ENCODE measurements at places on chromosomes 1 and 21. TPM values are rescaled to one million over a fixed set of nuclear protein-coding genes. Genes with fewer than 3 reads are reported as not detected.

The GCSAML gene
- total RNA-seq, result 0.20 TPM

DNA sequence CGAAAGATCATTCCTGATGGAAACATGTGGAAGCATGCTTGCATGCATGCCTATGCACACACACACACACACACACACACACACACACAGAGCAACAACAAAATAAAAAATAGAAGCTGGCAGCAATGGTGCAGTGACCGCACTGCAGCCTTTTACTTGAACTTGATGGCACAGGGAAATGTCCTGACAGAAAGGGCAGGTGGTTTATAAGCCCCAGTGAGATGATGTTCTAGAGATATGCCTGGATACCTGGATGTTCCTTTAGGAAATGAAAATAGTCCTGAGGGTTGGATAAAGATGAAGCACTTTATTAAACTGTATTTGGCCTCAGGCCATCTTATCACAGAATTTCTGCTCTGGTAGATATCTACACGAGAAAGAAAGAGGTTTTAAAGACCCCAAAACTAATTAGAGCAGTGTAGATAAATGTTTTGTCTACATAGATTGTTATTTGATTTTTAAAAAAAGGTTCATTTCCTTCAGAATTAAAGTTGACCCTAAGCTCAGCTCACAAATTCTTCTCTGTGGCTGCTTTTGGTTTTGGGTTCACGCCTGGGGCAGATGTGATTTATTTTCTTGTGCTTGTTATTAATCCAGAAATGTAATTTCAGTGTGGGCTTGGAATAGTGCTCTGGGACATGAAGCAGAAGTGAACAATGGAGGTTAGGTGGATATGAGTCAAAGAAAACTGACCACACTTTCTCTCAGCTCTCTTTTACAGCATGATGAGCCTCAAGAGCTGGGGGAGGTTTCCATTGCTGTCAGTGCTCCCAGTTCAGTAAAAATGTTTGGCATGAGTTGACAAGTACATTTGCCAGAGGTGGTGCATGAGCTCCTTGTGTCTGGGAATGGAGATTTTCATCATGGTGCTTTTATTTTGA, 22.9 kb downstream of the ADAM30 start:
- H3K36me3 ChIP-seq, result no peaks in the 10 kb centered on the region
- H3K27ac ChIP-seq, result peak overlapping the region; percentile 6
- no peaks in the 10 kb centered on the region for H3K4me1 ChIP-seq
- H3K27me3 ChIP-seq, result no peaks in the 10 kb centered on the region
- no peak for DNase-seq

DNA sequence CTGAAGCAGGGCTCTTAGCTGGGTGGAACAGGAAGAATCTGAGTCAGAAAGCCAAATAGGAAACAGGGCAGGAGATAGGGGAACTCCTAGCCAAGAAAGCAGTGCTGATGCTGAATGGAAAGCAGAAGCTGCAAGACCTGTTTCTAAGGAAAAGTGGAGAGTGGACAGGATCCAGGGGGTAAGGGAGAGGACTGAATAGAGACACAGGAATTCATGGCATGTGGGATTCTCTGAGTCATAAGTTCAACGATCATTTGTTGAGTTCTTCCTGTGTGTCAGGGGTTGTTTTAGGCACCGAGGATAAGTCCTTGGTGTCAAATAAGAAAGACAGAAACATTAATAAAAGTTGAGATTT, 153.8 kb upstream of the FGGY start:
- H3K4me3 ChIP-seq, result no peak overlapping the region
- H3K4me1 ChIP-seq, result peaks cover 28% of the 10 kb centered on the region
- peak overlapping the region; percentile 26 for H3K27ac ChIP-seq
- H3K36me3 ChIP-seq, result no peaks in the 10 kb centered on the region
- H3K27me3 ChIP-seq, result no peaks in the 10 kb centered on the region

DNA sequence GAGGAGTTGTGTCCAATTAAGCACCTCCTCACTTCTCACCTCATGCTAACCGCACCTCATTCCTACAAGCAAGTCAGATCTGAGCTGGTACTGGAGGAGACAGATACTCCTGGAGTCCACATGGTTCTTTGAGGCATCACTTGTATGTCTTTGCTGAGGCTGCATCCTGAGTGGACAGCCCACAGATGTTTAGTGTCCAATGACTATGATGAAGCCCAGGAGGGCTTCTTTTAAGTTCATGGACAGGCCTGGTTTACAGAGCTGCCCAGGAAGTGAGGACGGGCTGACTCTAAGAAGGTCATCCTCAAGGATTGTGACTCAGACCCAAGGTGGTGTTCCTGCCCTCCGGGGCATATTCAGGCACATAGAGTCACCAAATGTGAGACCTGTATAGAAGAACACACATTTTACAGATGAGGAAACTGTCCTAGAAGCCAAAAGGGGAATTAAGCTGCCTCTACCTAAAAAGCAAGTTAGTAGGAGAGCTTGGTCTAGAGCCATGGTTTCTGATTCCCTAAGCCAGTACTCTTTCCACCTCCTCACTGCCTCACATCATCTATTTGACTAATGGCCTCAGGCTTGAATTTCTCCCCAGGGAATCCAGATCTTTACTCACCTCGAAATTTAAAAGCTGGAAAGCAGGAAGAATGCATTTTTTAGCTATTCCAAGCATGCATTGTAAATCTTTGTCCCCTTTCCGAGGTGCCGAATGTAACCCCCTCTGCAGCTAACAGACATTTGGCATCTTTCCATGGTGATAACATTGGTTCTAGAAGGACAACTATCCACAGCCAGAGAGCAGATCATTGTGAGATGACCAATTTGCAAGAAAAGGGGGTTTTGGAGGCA, 228.1 kb downstream of the OMA1 start:
- H3K27me3 ChIP-seq, result no peaks in the 10 kb centered on the region
- DNase-seq, result no peak
- no peaks in the 10 kb centered on the region for H3K36me3 ChIP-seq
- no peaks in the 10 kb centered on the region for H3K4me1 ChIP-seq
- H3K27ac ChIP-seq, result no peak overlapping the region

DNA sequence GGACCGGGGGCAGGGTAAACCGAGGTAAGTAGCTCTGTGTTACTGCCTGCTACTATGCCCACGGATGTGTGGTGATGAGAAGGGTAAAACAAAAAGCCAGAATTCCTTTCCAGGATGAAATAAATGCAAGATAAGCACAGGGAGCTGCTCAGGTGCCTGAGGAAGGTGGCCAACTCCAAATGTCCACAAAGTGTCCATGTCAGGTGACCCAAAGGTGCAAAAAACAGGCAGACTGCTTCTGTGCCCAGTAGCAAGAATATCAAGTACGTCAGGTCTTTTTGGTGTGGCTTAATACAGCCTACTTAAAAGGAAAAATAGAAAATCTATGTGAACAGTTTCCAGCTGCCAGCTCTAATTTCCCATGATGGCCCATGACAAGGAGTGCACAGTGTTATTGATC, 279.3 kb downstream of the SETD4 start:
- no peak for DNase-seq
- H3K4me1 ChIP-seq, result no peaks in the 10 kb centered on the region
- H3K27ac ChIP-seq, result no peak overlapping the region
- no peaks in the 10 kb centered on the region for H3K36me3 ChIP-seq
